ENCODE measurements at places on chromosomes 7 and 10. TPM values are rescaled to one million over a fixed set of nuclear protein-coding genes. Genes with fewer than 3 reads are reported as not detected.

The CCL24 gene
- total RNA-seq = 0.56 TPM

The CALN1 gene
- 0.24 TPM for total RNA-seq

The TMEM213 gene
- not detected for total RNA-seq

The TMEM270 gene
- total RNA-seq = not detected

The AKR1C4 gene
- total RNA-seq = not detected

The MEOX2 gene
- total RNA-seq = 0.60 TPM

The PDLIM1 gene
- total RNA-seq = 144 TPM

The UNCX gene
- total RNA-seq = not detected

The CHAT gene
- not detected for total RNA-seq

The MINPP1 gene
- 3.9 TPM for total RNA-seq

The ADAM12 gene
- total RNA-seq = 0.64 TPM

The CCDC146 gene
- 6.7 TPM for total RNA-seq

The INSYN2A gene
- not detected for total RNA-seq
